Memory B cell (primary cell): ENCODE measurements at places on chromosomes 5 and 9.

DNA sequence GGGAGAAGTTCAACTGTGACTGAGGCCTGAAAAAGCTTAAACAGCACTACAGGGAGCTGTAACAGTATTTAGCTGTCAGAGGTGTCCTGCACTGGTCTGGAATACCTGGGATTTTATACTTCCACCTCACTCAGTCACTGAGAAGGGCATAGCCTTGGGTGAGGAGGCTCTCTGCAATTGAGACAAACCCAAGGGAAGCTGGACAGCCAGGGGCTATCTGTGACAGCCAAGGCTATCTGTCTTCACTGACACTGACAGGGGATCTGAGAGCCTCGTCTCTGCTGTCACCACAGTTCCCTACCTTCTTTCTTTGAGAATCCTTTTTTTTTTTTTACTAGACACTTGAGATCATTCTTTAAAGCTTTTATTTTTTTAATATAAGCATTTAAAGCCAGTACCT, 356.2 kb upstream of the CD180 start:
- DNase-seq: no peak

- no peak for DNase-seq
Measured at GRCh38 chr5:57577432-57578175, 95.0 kb upstream of the ACTBL2 start.

DNA sequence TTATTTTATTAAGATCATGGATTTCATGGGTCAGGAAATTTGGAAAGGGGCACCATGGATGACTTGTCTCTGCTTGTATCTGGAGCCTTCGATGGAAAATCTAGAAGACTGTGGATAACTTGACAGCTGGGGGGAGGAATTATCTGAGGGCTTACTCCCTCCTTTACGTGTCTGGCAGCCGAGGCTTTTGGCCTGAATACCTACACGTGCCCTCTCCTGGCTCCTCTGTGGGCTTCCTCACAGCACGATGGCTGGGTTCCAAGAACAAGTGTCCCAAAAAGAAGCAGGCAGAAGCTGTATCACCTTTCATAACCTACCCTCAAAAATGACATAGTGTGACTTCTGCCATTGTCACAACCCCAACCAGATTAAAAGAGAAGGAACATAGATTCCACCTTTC, 228.9 kb downstream of the GRIA1 start:
- DNase-seq: no peak

- no peak for DNase-seq
Measured at GRCh38 chr5:14273207-14273767, 130.1 kb downstream of the TRIO start.

DNA sequence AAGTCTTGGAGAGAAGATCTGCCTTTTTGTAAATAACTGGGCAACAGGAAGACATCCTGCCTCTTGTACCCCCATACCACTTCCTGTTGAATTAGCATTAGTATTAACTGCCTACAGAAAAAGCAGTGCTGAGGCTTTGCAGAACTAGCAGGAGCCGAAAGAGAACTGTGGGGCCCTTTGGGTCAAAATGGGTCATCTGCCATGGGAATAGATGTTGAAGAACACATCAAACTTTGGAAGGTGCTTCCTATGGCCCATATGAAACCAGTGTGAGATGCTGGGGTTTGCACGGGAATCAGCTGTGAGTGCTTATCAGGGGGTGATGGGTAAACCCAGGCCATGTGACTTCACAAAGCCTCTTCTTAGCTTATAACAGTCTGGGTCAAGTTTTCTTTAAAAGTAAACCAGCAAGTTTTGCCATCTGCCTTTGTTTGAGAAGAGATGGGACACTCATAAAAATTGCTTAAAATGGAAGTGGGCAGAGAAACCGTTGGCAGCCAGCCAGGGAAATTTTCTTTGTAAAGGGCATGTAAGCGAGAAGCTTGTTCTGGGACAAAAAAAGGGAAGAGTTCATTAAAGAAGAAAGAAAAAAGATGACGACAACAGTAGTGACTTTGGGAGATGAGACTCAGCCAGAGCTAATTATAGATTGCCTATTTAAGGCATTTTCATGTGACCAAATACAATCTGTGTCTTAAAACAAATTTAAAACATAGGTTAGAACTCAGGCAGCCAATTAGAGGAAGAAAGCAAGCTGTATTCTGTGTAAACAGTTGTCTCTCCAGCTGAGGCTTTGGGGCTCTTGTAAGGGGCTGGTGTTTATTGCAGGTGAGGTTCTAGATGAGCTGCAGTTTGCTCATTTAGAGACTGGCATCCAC, 4.4 kb downstream of the SLC25A25 start:
- DNase-seq: peak; percentile 59

DNA sequence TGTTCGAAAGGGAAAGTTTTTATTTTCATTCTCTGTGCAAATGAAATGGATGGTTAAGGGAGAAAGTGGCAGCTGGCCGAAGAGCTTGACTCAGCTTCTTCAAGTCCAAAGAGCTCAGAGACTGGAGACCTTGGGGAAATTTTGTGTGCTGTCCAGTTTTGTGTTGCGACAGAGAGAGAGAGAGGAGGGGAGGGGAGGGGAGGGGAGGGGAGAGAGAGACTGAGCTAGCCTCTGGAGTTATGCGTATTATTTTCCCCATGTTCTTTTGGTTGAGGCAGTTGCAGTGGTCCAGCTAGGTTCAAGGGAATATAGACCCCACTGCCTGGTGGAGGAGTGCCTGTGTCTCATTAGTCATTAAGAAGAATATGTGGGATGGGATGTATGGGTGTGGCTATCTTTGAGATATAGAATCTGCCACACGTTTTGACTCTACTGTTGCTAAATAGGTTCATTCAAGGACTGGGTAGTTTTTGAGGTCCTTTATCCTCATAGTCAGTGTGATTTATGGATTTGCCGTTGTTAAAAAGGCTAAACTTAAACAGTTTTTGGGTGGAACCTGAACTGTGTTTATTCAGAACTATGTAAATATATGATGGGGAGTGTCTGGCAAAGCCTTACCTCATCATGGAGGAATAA, 69.7 kb downstream of the ARHGAP26 start:
- no peak for DNase-seq

- DNase-seq: no peak
Measured at GRCh38 chr5:128199104-128199503, 115.5 kb downstream of the SLC12A2 start.
